ENCODE measurements at places on chromosomes 3 and 15.

DNA sequence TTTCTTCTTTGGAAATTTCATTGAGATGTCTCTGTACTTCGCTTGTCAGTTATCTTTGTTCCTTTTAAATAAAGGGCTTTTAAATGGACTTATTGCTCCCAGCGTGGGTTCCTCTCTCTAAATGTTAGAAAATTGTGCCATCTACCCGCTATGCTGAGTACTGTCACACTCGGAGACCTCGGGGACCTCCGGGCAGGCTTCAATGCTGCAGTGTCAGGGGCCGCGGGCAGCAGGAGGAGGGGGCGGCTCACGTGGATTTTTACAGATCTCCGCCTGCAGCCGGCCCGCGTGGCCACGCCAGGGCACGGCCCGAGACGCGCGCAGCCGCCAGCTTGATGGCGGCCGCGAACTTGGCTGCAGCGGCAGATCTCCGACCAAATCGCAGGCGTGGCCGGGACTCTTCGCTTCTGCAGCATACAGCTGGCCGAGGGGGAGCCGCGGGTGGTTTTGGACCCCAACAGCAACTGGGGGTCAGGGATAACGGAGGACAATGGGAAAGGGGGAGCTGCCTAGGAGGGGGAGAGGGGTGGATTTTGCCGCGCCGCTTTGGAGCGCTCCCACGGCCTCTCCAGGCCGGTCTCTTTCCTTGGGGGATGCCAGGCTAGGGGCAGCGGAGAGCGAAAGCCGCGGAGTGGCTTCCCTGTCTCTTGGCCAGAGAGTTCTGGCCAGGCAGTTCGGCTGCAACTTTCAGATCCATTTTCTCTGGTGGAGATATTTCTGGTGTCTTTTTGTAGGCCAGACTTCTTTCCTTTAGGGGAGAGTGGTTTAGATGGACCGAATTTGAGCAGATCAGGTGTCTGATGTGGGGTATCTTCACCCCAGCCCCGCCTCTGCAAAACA lies 15.3 kb downstream of the NR2F2 start:
- peak; percentile 50 for DNase-seq

- DNase-seq, result no peak
These were observed 225.4 kb downstream of the CTNNB1 start for GRCh38 chr3:41424543-41425300.

DNA sequence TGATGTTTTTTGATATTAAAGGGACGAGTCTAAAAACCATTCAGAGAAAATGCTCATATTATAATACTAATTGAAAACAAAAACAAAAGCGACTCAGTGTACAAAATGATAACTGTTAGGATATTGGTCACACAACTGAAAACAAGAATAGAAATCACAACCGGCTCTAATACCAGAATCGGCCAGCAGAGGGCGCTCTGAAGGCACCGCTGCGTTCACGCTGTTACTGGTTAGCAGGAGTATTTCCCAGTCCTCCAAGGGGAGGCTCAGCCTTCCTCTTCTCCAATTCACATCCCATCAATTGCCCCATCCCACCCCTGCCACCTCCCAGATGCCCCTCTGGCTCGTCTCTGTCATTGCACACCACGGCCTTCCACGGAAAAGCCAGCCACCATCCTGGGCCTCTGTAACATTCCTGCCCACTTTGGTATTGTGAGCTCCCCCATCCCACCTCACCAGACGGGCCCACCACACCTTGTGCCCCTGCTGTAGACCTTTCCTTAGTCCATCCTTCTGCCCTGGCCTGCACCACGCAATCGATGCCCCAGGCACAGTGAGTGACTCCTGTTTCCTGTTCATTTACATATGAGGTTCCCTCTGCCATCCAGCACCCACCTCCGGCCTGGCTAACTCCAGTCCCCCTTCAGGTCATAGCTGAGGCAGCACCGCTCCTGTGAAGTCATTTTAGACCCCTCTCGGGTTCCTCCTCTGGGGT lies 8.5 kb downstream of the FAM107A start:
- peak; percentile 45 for DNase-seq

- DNase-seq, result peak; percentile 37
These were observed 32.0 kb upstream of the PRICKLE2 start for GRCh38 chr3:64257100-64257755.

DNA sequence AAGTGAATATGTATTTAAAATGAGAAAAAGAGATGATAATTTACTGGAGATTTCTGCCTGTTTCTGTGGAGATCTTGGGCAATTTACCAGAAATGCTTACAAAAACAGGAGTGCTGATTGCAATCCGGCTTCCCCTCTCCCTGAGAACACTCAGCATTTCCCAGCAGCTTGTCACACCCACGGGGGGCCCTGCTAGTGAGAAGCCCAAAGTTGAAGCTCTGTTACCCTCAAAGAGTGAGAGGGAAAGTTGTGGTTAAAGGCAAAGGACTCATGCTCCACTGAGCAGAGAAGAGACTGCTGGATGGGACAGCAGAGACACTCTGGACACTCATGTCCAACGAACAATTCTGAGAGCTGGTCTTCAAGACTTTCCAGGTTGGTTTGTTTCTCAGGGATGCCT lies 2.9 kb downstream of the MCTP2 start:
- no peak for DNase-seq

GRCh38 chr15:63481105-63481810 lies 23.1 kb upstream of the USP3 start:
- DNase-seq, result no peak

- no peak for DNase-seq
These were observed 42.9 kb downstream of the FGD5 start for GRCh38 chr3:14861446-14862302.

DNA sequence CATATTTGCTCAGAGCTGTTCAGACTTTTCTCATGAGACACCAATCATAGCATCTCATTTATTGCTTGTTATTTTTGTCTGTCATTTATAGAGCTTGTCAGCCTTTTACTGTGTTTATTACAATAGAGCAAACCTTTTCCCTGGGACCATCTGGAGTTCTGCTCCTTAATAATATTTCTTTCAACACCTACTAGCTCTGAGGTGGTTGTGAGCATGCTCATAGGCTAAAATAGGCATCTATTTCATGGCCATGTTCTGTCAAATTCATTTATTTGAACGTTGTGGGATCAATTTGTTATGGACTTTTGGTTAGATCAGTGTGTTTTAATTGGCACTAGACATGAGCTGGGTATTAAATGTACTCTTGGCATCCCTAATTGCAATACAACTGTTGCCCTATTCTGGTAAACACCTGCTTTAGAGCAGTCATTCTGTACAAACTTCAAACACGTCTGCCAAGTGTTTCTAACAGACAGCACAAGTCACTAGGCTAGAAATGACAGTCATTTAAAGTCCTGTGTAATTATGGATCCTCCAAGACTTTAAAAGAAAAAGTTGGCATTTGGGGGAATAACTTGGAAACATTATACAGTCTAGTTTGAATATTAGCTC lies 766.3 kb downstream of the ZNF385D start:
- DNase-seq, result peak; percentile 54

GRCh38 chr3:128572644-128573105 lies 77.9 kb downstream of the RPN1 start:
- DNase-seq, result peak; percentile 27
